ENCODE measurements at places on chromosomes 7 and 10. TPM values are rescaled to one million over a fixed set of nuclear protein-coding genes. Genes with fewer than 3 reads are reported as not detected.
A peak's percentile ranks its signal among the peaks of the same experiment; 100 is the strongest.

GRCh38 chr10:104026762-104027161 lies 58.9 kb downstream of the COL17A1 start:
- no peak for DNase-seq

GRCh38 chr7:11727864-11728263 lies 104.1 kb downstream of the THSD7A start:
- no peak for DNase-seq

DNA sequence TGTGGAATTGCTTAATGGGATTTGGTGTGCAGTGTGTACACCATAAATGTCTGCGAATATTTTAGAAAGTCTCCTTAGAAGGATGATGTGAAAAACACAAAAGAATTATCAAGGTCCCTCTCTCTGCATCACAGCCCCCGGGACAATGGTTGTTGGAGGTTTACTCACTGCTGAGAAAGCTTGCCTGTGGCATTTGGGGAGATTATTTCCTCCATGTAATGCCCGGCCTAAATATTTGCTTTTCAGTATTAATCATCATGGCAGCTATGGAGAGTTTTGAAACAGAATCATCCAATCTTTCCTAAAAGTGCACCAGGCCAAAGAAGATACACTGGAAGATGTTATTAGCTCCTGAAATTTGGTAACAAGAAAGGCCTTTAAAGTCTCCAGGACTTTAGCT lies 113.8 kb upstream of the ADCY1 start:
- no peak for DNase-seq

Gene MAT1A
- not detected for total RNA-seq

DNA sequence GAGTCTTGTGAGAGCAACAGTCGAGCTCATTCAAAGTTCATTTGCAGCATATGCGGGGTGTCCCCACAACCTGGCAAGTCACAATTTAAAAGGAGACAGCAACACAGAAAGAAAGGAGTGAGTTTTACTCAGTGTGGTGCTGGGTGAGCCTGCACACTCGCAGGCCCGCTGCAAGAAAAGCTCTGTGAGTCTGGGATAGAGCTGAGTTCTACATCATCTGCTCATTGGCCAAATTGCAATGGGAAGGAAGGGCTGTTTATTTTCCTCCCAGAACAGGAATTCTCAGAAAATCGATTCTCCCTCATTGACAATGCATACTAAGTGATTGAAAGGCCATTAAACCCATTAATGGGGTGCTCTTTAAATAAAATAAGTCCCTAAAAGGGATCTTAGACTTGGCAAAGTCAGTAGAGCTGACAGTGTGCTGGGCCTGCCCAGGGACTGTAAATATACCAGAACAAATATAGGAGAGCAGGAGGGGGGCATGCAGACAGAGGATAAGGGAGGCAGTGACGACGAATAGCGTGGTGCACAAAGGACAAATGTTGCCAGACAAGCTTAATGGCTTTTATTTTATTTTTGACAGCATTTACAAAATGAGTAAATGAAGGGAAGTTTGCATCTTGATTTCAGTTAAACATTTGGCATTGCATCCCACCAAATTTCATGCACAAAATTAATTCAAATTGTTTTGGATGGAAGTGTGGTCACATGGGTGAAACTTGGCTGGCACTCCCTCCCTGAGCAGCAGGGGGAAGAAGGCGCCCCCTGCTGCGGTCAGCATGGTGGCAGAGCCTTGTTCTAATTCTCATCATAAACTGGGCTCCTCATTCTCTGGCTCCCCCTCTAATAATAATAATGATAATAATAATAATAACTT lies 215.7 kb downstream of the SNX10 start:
- no peak for DNase-seq

Gene ZMIZ1
- 39.8 TPM for total RNA-seq

DNA sequence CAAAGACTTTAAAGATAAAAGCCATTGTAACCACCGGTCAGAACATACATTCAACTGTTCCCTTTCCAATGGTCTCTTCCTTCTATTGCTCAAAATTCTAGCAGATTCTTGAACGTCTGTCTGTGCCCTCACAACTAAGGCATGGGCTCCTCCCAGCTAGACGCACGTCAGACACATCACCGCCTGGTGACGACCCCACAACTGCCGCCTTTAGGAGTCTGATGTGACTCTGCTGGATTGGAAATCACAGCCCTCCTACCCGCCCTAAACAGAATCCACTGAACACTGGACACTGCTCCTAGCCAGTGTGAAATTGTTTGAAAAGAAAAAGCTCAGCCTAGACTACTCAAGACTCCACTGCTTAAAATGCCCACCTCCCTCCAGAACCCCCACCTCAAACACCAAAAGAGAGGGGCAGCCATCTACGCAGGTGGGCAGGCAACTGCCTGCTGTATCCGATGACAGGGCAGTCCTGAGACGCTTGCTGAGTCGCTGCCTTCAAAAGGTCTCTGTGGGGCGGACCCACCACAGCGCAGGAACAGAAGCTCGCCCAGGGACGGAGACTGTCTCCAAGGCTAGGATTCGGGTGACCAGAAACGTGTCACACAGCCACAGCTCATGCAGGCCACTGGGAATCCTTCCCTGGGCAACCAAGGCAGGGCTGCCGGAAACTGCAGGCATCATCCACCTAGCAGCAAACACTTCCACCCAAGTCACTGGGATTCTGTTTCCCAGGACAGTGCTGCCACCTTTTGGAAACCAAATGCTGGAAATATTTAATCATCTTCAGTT lies 34.7 kb downstream of the GSDME start:
- DNase-seq = no peak

GRCh38 chr7:88278881-88279280 lies 27.8 kb downstream of the STEAP4 start:
- DNase-seq = no peak

Gene HYAL4
- not detected for total RNA-seq

- no peak for DNase-seq
These were observed 760.2 kb downstream of the GRID1 start for GRCh38 chr10:85606401-85606800.

GRCh38 chr7:1290026-1290678 lies 57.5 kb downstream of the UNCX start:
- peak; percentile 31 for DNase-seq

DNA sequence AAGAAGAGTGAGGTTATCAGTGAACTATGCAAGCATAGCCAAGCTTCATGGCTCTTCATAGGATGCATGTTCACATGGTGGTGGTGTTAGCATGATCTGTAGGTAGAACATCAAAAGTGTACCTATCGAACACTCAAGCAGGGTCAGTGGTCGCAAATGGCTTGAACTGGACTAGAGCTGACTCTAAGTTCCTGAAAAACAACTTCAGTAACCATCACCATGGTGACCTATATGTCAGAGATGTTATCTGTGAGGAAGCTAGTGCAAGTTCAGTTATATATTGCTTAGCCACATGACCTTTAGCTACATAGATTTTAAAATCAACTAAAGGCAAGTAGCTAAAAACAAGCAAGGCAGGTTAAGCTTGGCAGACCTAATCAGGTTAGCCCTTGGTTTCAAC lies 163.1 kb upstream of the AGR3 start:
- no peak for DNase-seq

- DNase-seq = no peak
These were observed 3.7 kb downstream of the IKZF1 start for GRCh38 chr7:50308203-50308531.

Gene FAM149B1
- 21.8 TPM for total RNA-seq

DNA sequence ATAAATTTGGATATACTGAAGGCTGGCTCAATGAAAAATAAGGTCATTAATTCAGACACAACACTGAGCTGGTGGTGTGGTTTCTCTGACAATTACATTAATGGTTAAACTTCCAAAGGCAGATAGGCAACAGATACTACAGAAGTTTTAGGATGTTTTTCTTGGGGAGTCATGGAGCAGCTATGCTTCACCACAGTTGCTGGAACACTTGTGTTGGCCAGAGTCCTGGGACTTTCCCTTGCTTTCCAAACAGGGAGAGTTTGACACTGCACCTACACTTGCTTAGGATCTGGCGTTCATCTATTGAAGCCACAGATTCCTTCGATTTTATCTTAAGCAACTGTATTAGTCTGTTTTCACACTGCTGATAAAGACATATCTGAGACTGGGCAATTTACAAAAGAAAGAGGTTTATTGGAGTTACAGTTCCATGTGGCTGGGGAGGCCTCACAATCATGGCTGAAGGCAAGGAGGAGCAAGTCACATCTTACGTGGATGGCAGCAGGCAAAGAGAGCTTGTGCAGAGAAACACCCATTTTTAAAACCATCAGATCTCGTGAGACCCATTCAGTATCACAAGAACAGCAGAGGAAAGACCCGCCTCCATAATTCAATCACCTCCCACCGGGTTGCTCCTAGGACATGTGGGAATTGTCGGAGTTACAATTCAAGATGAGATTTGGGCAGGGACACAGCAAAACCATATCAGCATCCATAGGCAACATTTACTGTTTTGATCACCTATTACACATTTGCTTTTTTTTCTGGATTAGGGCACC lies 27.8 kb upstream of the TMEM178B start:
- no peak for DNase-seq

Gene WNT2
- total RNA-seq = 0.09 TPM

- DNase-seq = no peak
These were observed 92.1 kb downstream of the CH25H start for GRCh38 chr10:89114846-89115625.

DNA sequence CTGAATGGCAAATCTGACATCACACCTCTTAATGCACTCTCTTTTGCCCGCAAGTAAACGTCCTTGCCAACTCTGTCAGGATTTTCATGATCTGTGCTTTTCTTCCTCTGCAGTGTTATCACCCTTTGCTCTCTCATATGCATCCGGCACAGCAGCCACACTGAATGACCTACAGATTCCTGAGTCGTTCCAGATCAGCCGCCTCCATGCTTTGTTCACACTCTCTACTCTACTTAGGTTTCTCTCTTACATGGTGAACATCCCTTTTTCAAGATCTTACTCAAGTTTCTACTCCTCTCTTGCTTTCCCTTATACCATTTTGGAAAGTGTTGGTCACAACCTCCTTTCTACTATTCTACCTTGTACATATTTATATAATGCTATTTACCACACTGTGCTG lies 127.7 kb upstream of the AOAH start:
- no peak for DNase-seq

DNA sequence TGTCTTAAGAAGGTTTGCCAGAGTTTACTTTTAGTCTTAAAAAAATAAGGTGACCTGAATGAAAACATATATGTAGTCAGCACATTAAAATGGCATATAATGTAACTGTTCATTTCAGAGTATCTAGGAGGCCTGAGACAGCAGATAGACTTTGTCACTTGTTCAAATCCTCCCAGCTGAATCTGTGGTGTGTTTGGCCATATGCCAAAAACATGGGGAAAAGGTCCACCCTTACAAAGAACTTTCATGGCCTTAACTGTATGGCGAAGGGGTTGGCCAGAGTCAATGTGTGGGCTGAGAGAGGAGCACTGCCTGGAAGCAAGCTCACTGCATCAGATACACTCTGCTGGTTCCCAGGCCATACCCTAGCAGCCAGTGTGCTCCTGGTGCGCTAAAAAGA lies 113.7 kb downstream of the ALOX5 start:
- no peak for DNase-seq

GRCh38 chr7:131462059-131462458 lies 94.4 kb downstream of the PODXL start:
- DNase-seq = no peak

DNA sequence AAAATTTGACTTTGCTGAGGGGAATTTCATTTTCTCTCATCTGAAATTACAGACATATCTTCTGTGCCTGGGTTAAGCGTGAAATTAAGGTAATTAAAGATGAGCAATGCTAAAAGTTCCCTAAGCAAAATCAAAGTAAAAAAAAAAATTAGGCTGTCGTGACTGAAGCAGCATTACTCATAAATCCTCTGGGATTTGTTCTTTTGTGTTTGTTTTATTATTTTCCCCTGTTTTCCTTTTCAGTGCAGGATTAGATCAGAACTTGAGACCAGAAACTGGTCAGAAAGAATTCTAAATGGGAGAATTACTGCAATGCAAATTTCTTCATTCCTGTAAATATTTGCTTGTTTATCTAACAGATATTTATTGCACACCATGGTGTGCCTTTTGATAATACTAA lies 141.4 kb upstream of the BET1 start:
- no peak for DNase-seq

Gene ENKUR
- total RNA-seq = 0.12 TPM

- DNase-seq = no peak
These were observed 18.1 kb downstream of the SHH start for GRCh38 chr7:155794196-155794595.

DNA sequence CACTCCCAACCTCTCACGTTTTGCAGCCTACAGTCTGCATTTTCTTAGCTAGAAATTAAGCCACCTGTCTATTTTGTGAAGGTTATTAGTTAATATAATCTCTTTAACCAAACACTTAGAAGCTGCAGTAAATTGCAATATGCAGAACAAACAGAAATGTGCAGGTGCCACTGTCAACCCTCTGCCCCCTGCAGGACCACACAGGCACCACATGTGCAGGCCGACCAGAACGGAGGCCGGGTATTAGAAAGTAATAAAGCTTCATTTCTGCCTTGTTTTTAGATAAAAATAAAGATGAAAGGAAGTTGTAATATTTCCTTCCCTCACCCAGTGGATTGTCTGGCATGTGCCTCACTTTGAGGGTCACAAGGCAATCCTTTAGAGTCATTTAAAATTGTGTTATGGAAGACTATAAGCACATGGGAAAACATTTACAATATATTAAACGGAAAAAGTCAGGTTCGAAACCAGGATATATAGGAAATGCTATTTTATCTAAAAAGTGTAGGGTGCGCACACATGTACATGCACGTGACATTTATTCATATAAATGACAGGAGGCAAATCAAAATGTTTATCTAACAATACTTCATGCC lies 158.2 kb downstream of the ARHGAP12 start:
- DNase-seq = no peak

DNA sequence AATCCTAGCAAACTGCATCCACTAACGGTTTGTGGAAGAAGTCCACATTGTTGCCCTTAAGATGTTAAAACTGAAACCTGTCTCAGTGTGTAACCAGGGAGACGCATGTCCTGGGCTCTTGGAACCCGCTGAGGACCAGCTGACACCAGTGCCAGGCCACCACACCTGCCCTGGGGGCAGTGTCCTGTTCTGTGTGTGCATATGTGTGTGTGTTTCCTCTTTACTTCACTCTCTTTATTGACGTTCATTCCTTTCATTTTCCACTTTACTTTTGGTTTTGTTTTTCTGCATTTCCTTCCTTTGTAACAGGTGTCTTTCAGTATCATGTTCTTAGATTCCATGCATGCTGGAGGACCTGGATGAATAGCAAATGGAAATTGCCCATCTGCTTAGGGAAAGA lies 83.8 kb downstream of the TEX36 start:
- no peak for DNase-seq

Gene LOXL4
- 1.4 TPM for total RNA-seq
